ENCODE measurements at places on chromosomes 1 and 21. TPM values are rescaled to one million over a fixed set of nuclear protein-coding genes. Genes with fewer than 3 reads are reported as not detected.

DIP2A gene
- 33.6 TPM for total RNA-seq

KRTAP11-1 gene
- total RNA-seq = not detected

CYP4X1 gene
- not detected for total RNA-seq

RORC gene
- 2.6 TPM for total RNA-seq

STXBP3 gene
- 39.6 TPM for total RNA-seq

NR1I3 gene
- total RNA-seq = not detected

CAPN9 gene
- not detected for total RNA-seq

LCE1A gene
- not detected for total RNA-seq

NR5A2 gene
- total RNA-seq = 0.13 TPM

SELL gene
- total RNA-seq = 117 TPM

PDXK gene
- total RNA-seq = 135 TPM

ATP6V1G3 gene
- total RNA-seq = not detected

CTSE gene
- not detected for total RNA-seq

ETV3L gene
- total RNA-seq = not detected

S100A8 gene
- total RNA-seq = not detected

FAM151A gene
- total RNA-seq = not detected

RGS13 gene
- total RNA-seq = not detected

DNA sequence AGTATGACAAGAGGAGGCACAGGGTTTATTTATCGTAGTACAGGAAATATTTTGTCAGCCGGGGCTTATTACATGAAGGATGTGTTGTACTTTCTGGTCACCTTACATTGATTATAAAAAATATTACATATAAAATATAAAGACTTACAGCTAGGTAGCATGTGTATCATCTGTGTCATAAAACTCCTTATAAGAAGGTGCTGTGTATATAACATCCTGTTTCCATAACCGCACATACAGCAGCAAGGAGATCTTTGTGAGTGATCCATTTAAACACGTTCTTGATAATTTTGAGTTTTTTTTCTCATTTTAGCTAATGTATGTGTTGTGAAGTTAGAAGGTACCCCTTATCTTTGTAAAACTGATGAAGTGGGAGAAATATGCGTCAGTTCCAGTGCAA lies 60.1 kb downstream of the S100B start:
- no peak for DNase-seq
- peak overlapping the region; percentile 44 for H3K27ac ChIP-seq
- H3K4me1 ChIP-seq = peaks cover 27% of the 10 kb centered on the region
- no peaks in the 10 kb centered on the region for H3K27me3 ChIP-seq
- no peak overlapping the region for H3K4me3 ChIP-seq

GRCh38 chr1:116316373-116316772 lies 56.7 kb upstream of the ATP1A1 start:
- DNase-seq = no peak

DNA sequence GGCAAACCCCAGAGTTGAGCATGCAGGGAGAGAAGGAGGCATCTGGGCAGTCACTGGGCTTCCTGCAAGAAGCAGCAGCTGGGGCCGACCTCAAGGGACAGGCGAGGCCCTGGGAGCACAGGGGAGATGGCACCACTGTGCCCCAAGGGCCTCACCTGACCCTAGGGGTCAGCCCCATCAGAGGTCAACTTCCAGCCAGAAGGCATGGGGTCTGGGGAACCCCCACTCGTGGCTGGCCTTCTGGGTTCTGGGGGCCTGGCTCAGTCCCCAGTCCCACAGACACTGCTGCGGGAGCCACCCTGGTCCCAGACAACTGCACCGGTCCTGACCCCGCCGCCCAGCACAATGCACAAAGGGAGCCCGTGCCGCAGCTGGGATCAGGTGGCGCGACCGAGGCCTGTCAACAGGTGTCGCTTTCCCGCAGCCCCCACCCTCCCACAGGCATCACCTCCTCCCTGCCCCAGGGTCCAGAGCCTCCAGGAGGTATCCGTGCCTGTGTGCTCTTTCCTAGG lies 6.2 kb downstream of the WNT9A start:
- H3K4me3 ChIP-seq = no peak overlapping the region
- no peaks in the 10 kb centered on the region for H3K36me3 ChIP-seq
- no peak for DNase-seq
- H3K4me1 ChIP-seq = no peaks in the 10 kb centered on the region
- no peak overlapping the region for H3K27ac ChIP-seq

GRCh38 chr1:23578311-23578996 lies 19.2 kb upstream of the ID3 start:
- H3K4me3 ChIP-seq = peak overlapping the region; percentile 8
- H3K36me3 ChIP-seq = no peaks in the 10 kb centered on the region
- H3K27ac ChIP-seq = peak overlapping the region; percentile 40
- DNase-seq = no peak
- peaks cover 30% of the 10 kb centered on the region for H3K4me1 ChIP-seq
- peaks cover 2% of the 10 kb centered on the region for H3K27me3 ChIP-seq

DNA sequence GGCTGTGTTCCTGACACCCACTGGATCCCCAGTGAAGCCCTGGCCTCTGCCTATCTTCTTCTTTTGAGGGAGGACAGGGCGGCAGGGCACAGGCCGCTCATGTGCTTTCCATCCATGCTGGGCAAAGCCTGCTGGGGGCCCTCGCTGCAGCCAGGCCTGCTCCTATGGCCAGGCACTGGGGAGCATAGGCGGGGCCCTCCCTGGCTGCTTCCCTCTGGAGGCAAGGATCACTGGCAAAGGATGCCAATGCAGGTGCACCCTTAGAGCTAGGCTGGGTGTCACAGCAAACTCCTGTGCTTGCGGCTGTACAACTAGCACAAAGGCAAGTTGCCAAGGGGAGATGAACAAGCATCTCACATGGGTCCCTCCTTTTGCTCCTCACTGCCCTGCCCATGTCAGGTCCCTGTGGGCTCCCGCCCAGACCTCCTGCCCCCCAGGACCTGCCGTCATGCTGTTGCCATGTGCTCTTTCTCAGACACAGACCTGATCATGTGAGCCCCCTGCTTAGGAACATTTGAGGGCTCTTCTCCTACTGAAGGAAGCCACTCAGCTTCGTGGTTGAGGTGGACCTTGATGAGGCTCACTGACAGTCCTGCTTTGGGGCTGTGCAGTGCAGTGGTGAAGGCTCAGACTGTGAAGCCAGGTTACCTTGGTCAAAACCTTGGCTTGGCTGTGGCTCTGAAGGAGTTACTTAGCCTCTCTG lies 393.6 kb downstream of the PTPRU start:
- peaks cover 1% of the 10 kb centered on the region for H3K27me3 ChIP-seq
- H3K36me3 ChIP-seq = no peaks in the 10 kb centered on the region
- H3K4me1 ChIP-seq = no peaks in the 10 kb centered on the region

GRCh38 chr1:179817789-179818188 lies 59.8 kb downstream of the TOR1AIP2 start:
- no peak overlapping the region for H3K4me3 ChIP-seq
- no peak for DNase-seq
- no peak overlapping the region for H3K27ac ChIP-seq
- peaks cover 20% of the 10 kb centered on the region for H3K4me1 ChIP-seq
- H3K27me3 ChIP-seq = peaks cover 14% of the 10 kb centered on the region
- no peaks in the 10 kb centered on the region for H3K36me3 ChIP-seq

DNA sequence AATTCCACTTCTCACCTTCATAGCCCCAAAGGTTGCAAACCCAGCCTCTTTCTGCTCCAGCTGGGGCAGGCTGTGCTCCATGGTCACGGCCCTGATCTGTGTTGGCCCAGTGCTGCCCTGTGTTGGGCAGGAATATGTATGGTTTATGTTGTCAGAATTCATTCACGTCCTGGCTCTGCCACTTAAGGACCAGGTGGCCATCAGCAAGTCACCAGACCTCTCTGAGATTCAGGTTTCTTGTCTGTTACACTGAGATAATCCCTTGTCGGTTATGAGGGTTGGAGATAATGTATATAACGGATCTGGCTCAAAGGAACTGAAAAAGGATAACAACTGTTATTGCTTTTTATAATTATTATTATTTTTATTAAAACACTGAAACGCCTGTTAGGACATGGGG lies 39.1 kb upstream of the SELENON start:
- no peaks in the 10 kb centered on the region for H3K4me1 ChIP-seq
- H3K4me3 ChIP-seq = no peak overlapping the region

GRCh38 chr21:44920694-44921604 lies at the start of gene ITGB2:
Gene ITGB2 (minus strand): TSS chr21:44920899. CDS start chr21:44910782, 10,117 bp downstream.
- DNase-seq = peak; percentile 56
- H3K4me3 ChIP-seq = peak within 1 kb of the TSS; percentile 99
- peak within 1 kb of the TSS; percentile 93 for H3K27ac ChIP-seq
- H3K36me3 ChIP-seq = peaks cover 29% of the 10 kb centered on the region
- H3K4me1 ChIP-seq = peaks cover 84% of the 10 kb centered on the region
- H3K27me3 ChIP-seq = no peaks in the 10 kb centered on the region

- peaks cover 6% of the 10 kb centered on the region for H3K36me3 ChIP-seq
- H3K4me1 ChIP-seq = peaks cover 27% of the 10 kb centered on the region
- DNase-seq = no peak
- H3K27me3 ChIP-seq = no peaks in the 10 kb centered on the region
- H3K27ac ChIP-seq = no peak overlapping the region
Observed at GRCh38 chr1:167798952-167799351, 77.2 kb downstream of the MPZL1 start.

DNA sequence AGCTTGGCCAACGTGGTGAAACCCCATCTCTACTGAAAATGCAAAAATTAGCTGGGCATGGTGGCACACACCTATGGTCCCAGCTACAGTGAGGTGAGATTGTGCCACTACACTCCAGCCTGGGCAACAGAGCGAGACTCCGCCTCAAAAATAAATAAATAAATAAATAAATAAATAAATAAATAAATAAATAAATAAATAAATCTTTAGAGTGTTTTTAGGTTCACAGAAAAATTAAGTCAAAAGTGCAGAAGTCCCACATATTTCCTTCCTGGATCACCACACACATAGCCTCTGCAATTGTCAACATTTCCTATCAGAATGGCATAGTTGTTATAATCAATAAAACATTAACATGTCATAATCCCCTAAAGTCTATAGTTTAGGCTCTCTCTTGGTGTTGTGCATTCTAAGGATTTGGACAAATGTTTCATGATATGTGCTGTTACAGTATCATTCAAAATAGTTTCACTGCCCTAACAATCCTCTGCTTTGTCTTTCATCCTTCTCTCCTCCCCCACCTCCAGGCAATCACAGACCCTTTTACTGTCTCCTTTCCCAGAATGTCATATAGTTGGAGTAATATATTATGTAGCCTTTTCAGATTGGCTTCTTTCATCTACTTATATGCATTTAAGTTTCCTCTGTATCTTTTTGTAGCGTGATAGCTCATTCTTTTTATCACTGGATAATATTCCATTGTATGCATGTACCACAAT lies 58.3 kb downstream of the LAMC1 start:
- H3K27ac ChIP-seq = no peak overlapping the region
- H3K36me3 ChIP-seq = no peaks in the 10 kb centered on the region
- DNase-seq = no peak
- H3K4me1 ChIP-seq = no peaks in the 10 kb centered on the region
- no peak overlapping the region for H3K4me3 ChIP-seq
- peaks cover 1% of the 10 kb centered on the region for H3K27me3 ChIP-seq

DNA sequence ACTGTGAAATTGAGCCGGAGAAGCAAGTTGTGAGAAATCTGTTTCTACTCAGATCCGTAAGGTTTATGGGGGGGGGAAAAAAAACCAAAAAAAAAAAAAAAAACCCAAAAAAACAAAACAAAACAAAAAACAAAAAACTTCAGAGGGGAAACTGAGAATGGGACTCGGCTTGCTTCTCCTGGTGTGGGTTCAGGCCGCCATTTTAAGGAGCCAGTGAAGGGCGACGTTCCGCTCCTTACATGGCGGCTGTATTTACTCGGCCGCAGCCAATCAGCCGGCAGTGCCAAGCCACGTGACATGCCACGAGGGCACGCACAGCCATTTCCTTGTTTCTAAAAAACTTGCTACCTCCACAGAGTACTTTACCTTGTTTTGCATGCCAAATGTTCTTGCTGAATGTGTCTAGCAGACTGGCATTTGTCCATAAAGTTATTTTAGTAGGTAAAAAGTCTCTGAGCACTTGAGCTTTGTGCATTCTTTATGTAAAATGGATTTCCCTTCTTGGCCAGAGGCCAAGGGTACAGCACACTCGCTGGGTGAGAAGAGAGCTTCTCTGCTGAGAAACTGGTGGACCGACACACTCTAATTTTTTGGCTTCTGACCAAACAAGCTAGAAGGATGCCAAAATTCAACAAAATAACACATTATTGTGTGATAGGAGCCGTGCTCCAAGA lies 101.8 kb downstream of the NFIA start:
- H3K27ac ChIP-seq = no peak overlapping the region
- no peak overlapping the region for H3K4me3 ChIP-seq
- no peak for DNase-seq
- peaks cover 1% of the 10 kb centered on the region for H3K27me3 ChIP-seq

DNA sequence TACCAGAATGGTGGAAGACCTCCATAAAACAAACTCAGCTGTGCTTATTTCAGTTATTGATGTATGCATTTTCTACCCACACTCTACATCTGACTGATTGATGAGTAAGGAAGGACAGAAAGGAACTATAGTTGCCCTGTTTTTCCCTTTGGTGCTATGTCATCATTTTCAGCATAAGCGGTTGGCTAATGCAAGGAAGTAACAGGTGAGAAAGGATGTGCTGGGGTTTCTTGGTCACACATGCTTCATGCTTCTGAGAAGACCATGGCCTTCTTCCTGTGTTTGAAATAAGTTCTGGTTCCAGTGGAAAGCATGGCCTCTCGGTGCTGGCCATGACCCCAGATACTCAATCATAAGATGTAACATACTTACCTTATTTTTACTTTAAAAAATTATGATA lies 541.2 kb downstream of the PTPRU start:
- H3K4me3 ChIP-seq = no peak overlapping the region
- H3K27me3 ChIP-seq = peaks cover 6% of the 10 kb centered on the region
- H3K4me1 ChIP-seq = peaks cover 11% of the 10 kb centered on the region
- DNase-seq = peak; percentile 7
- peaks cover 1% of the 10 kb centered on the region for H3K36me3 ChIP-seq

GRCh38 chr21:28518630-28519029 lies 474.0 kb downstream of the LTN1 start:
- H3K27ac ChIP-seq = no peak overlapping the region
- DNase-seq = no peak
- H3K4me1 ChIP-seq = peaks cover 11% of the 10 kb centered on the region
- no peak overlapping the region for H3K4me3 ChIP-seq

- no peak overlapping the region for H3K27ac ChIP-seq
- no peaks in the 10 kb centered on the region for H3K36me3 ChIP-seq
- H3K4me1 ChIP-seq = peaks cover 9% of the 10 kb centered on the region
- H3K4me3 ChIP-seq = no peak overlapping the region
- no peak for DNase-seq
Observed at GRCh38 chr21:45372732-45373355, 32.1 kb upstream of the COL18A1 start.

DNA sequence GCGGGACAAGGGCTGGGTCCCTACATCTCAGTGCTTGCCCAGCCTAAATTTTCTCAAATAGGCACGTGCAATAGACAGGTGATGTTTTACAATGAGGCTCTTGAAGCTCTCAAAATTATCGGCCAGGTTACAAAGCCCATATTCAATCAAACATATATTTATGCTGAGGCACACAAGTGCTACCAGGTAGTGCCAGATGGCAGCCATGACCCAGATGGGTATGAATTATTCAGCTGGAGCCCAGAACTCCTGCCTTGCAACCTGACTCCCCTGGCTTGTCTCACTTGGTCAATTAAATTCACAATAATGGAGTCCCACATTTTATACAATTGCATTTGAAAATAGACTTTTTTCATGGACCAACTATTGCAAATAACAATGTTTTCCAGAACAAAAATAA lies 12.3 kb upstream of the ADAM30 start:
- H3K27ac ChIP-seq = no peak overlapping the region
- H3K4me1 ChIP-seq = no peaks in the 10 kb centered on the region
- H3K36me3 ChIP-seq = peaks cover 15% of the 10 kb centered on the region
- no peak overlapping the region for H3K4me3 ChIP-seq
- peaks cover 15% of the 10 kb centered on the region for H3K27me3 ChIP-seq
- DNase-seq = no peak

Data from activated T-helper 1 cell treated with anti-CD3 and anti-CD28 coated beads, Interleukin-12 subunit alpha, Interleukin-12 subunit beta, Interleukin-2, Interleukin-4 antibody, amounts not matched to agents 30 ng/mL and 10 ng/mL and 1 ng/mL, durations not matched to agents 14 hours and 24 hours and 36 hours (primary cell).